GM20000 (cell line): ENCODE measurements at places on chromosomes 6 and 20.

- no peak for DNase-seq
Observed at GRCh38 chr6:25583099-25583498, 68.9 kb upstream of the SCGN start.

DNA sequence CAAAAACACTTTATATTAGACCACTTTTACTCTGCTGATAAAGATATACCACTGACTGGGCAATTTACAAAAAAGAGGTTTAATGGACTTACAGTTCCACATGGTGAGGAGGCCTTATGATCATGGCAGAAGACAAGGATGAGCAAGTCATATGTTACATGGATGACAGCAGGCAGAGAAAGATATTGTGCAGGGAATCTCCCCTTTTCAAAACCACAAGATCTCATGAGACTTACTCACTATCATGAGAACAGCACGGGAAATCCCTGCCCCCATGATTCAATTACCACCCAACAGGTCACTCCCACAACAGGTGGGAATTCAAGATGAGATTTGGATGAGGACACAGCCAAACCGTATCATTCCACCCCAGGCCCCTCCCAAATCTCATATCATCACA, 1383.8 kb upstream of the MAP3K7 start:
- DNase-seq, result no peak

- DNase-seq, result peak; percentile 18
Observed at GRCh38 chr20:52242237-52243230, 51.0 kb upstream of the ZFP64 start.

- DNase-seq, result no peak
Observed at GRCh38 chr6:41426438-41426851, 91.0 kb downstream of the NCR2 start.

DNA sequence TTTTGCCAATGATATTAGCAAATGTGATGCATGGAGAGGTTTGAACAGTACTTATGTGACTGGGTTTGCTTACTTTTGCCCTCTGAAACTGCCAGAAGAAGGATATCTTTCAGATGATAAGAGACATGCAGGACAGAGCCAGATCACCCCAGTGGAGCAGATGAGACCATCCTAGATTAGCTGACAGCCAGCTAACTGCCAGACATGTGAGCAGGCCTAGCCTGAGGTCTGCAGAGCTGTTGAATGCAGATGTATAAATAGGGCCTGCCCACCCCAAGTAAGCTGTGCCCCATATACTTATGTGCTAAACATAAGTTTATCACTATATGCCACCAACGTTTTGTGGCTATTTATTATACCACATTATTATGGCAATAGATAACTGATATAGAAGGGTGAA, 5.9 kb downstream of the ZSCAN31 start:
- no peak for DNase-seq

DNA sequence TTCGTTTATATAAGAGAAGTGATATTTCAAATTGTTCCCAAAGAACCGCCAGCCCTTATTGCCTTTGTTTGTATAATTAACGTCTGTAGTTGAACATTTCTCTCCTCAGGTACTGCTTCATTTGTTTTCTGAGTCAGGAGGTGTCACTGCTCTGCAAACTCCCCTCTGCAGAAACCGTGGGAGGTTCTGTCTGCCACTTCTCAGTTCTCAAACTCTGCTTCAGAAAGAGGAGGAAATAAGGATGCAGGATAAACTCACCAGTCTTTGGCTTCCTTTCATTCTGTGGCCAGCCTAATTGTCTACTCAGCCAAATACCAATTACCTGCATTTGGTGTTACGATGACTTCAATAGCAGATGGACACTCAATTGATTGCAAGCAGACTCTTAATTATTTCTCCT, 149.8 kb downstream of the PAK5 start:
- DNase-seq, result no peak

- DNase-seq, result no peak
Observed at GRCh38 chr20:48736231-48736630, 91.6 kb downstream of the PREX1 start.

DNA sequence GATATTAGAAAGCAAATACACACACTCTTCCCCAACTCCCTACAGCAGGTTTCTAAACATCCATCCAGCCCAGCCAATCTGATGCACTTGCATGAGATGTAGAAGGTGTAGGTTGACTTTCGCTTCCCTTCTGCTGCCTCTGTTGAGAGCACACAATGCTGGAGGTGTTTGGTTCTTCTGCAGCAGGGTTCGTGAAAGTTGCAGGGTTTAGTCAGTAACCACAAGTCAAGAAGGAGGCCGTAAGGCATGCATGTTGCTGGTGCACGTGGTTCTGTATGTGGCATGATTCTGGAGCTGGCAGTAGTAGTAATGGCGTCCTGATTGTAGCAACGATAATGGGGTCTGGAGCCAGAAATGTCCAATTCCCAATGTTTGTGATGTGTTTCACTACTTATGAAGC, 53.0 kb downstream of the DEK start:
- peak; percentile 72 for DNase-seq

GRCh38 chr6:141133346-141133745, 999.4 kb upstream of the GJE1 start:
- DNase-seq, result no peak

DNA sequence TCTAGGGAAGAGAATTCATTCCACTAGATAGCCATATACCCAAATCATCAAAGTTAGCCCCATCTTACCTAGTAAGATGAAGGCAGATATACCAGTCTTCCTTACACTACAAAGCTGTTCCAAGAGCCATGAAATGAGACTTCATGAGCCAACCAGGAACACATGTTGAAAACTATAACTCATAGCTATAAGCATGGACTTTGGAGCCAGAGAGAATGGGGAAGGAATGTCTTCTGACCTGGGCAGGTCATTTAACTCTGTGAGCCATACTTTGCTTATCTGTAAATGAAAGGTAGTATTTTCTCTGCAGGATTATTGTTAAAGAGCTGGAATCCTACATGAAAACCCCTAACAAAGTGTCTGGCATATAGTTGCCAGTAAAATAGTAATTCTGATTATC, 27.3 kb downstream of the ADGRF5 start:
- DNase-seq, result no peak

DNA sequence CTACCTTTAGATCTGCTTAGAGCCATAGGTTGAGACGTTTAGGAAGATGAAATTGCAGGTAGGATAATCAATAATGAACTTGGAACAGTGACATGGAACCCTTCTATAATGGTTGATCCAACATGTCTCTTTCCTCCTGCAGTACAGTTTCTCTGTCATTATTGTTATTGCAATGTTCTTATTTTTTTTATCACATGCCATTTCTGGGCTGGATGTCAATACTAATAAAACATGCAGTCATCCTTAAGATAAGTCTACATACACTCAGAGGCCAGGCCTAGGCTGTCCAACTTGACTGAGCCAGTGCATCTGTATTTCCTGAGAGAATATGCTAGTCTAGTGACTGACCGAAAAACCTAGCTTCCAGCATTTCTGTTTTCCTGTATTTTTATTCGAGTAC, 75.3 kb upstream of the THEMIS start:
- no peak for DNase-seq

GRCh38 chr6:105609375-105609991, 206.6 kb upstream of the PREP start:
- DNase-seq, result no peak

DNA sequence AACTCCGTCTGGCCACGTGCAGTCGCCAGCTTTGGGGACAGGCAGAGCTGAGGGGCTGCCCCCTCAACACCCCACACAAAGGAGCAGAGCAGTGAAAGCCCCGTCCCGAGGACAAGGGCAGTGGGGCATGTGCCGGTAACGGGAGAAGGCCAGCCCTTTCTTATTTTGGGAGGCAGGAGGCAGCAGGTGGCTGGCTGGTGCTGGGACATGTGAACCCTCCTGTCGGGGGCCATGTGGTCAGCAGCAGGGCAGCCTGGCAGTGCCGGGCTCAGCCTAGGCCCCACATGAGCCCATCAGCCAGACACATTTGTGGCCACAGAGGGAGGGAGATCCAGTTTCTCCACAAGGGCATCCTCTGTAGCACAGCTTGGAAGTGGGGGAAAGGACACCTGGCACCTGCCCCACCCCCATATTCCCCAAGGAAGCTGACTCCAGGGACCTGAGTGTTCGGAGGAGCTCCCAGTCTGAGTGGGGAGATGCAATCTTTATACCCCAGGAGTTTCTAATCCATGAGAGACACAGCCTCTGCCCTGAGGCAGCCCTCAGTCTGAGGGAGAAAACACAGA, 137.6 kb downstream of the MRPL14 start:
- DNase-seq, result no peak

DNA sequence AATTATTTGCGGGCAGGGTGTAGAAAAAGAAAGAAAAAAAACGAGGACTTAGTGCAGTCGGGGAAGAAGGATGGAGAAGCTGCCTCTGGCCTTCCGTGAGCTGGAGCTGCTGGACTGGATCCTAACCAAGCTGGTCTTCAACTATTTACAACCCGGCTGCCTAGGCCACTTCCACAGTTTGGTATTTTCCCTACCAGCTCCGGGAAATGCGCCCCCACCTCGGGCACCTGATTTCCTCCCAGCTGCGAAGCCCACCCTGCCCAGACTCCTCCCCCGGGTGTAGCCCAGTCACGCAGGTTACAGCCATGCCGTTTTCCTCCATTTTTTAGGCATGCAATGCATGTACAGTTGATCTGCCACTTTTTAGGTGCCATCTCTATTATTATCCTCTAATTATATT, 21.2 kb downstream of the THEMIS start:
- no peak for DNase-seq

DNA sequence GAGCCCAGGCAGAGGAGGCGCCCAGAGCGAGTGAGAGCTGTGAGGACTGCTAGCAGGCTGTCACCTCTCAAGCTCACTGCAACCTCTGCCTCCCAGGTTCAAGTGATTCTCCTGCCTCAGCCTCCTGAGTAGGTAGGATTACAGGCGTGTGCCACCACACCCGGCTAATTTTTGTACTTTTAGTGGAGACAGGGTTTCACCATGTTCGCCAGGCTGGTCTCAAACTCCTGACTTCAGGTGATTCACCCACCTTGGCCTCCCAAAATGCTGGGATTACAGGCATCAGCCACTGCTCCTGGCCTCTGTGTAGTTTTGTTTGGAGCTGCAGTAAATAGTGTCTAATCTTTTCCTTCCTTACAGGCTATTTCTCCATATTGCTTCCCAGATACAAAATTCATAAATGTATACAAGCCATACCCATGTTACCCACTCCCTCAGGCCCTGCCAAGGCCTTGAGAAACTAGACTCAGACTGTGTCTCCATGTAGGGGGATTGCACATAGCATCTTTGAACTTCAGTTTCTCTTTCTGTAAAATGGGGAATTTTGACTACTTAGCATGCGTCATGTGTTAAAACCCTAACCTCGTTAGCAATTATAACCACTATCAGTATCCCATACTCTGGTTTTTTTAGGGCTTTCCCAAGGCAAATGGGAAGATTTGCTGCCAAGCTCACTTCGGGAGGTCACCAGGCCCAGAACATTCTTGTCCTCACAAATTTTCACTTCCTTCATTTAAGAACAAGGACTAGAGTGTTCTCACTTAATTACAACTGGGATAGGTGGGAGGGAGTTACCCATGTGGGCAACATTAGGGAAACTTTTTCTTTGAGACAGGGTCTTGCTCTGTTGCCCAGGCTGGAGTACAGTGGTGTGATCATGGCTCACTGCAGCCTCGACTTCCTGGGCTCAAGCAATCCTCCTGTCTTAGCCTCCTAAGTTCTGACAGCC, 67.3 kb upstream of the DDR1 start:
- DNase-seq, result peak; percentile 70

- DNase-seq, result no peak
Observed at GRCh38 chr6:149990212-149990660, 26.5 kb downstream of the ULBP1 start.

- DNase-seq, result no peak
Observed at GRCh38 chr20:58500256-58500655, 14.9 kb downstream of the APCDD1L start.

DNA sequence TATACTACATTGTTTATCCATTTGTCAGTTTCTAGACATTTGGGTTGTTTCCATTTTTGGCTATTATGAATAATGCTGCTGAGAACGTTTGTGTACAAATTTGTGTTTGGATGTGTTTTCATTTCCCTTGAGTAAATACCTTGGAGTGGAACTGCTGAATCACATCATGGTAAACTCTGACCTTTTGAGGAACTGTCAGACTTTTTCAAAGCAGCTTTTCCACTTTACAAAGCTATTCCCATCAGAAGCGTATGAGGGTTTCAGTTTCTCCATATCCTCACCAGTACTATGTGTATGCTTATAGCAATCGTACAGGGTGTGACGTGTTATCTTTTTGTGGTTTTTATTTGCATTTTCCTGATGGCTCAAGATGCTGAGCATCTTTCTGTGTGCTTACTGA, 103.7 kb downstream of the MYO6 start:
- no peak for DNase-seq

DNA sequence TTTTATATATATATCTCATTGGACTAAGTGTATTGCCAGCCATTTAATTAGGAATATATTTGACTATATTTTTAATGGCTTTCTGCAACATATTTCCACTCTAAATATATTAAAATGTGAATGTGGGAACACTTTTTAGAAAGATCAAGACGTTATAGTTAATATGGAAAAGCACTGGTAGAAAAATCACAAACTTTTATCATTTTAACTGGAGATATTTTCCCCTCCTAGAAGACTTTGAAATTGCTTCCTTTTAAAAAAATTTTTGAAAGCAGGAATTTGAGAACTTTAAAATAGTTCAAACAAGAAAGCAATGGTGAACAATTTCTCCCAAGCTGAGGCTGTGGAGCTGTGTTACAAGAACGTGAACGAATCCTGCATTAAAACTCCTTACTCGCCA, at the start of gene TAAR9:
Gene TAAR9, plus strand, starts transcription at position 301 of the 400 bp plus-strand sequence. Its CDS starts 13 bp downstream, at position 314.
- DNase-seq, result no peak

DNA sequence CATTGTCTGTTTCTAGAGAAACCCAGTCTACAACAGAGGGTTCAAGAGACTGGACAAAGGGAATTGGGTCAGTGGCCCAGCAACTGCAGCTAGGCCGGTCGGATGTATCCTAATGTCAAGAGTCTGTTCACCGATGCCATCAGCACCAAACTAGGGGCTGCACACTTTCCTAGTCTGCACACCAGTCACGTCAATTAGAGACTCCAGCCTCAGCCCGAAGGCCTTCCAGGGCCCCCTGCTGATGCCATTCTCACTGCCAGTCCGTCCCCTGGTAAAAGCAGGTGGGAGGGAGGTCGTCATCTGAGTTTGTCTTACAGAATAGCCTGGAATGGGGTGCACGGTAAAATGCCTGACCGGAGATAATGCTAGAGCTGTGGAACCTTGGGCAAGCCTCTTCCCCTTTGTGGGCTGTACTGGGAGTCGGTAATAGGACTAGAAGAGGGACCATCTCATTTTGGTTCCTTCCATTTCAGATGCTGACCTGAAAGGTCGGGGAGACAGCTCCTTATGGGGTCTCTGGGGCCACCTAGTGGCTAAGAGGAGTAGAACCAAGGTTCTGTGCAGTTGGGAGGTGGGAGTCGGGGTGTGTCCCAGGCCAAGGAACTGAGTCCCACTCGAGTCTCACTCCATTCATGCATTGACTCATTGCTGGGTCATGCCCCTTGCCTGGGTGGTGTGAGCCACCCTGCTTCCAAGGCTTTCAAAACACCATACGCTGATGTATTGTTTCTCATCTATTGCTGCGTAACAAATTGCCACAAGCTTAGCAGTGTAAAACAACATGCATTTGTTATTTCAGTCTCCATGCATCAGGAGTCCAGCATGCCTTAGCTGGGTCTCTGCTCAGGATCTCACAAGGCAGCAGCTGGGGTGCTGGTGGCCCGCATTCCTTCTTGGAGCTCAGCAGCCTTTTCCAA, 5.1 kb downstream of the SOX12 start:
- peak; percentile 78 for DNase-seq
